Omental fat pad (tissue), 4 donors: ENCODE measurements at places on chromosomes 7 and 10. TPM values are rescaled to one million over a fixed set of nuclear protein-coding genes. Genes with fewer than 3 reads are reported as not detected.

- no peak for DNase-seq
Observed at GRCh38 chr7:100430493-100431285, 1.1 kb downstream of the MEPCE start.

- DNase-seq, result no peak
Observed at GRCh38 chr7:55026086-55026790, 7.4 kb downstream of the EGFR start.

DNA sequence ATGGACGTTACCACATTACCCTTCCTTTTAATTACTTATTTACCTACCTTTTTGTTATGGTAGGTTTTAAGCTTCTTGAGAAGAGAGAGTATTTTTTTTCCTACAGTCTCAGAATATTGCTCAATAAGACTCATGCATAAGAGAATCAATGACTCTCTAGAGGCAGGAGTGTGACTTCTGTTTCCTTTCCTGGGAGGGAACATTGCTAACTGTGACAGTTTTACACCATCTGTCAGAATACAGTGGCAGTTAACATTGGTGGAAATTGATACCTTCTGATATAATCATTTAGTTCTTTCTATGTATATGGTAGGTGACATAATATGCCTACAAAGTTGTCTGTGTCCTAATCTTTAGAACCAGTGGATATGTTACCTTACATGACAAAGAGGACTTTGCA, 348.7 kb upstream of the POT1 start:
- no peak for DNase-seq

DNA sequence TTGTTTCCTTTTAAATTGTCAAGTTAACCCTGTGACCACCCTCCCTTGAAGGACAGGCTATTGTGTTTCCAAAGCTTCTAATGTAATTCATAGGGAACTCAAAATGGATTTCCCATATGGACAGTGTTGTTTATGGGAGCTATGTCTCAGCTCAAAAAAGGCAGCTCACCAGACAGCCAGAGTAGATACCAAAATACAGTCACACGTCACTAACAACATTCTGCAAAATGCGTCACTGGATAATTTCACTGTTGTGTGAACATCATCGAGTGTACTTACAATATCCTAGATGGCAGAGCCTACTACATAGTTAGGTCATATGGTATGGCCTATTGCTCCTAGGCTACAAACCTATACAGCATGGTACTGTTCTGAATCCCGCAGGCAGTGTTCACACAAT, 97.4 kb downstream of the AVL9 start:
- no peak for DNase-seq

DNA sequence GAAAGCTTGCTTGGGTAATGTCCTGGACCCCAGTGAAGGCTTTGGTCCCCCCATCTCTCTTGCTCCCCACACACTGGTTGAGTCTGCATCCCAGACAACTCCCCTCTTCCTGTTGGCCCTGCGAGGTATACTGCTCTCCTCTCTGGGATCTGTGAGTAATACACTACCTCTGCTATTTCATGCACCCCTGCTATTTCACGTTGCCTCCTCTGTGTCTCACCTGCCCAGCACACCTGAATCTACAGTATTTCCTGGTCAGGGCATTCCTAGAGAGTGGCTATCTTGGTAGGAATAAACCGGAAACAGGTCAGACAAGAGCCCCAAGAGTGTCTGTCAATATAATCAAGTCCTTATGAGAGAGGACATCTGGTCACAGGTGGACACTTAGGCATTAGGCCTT, 114.3 kb upstream of the ODAD2 start:
- no peak for DNase-seq

GRCh38 chr10:85901599-85901998, 465.0 kb downstream of the GRID1 start:
- no peak for DNase-seq

GRCh38 chr7:36062154-36062815, 90.8 kb upstream of the EEPD1 start:
- no peak for DNase-seq

Gene C7orf57
- total RNA-seq, result not detected

Gene PDZD7
- total RNA-seq, result 0.32 TPM

Gene ACTL6B
- total RNA-seq, result not detected

Gene OPN1SW
- not detected for total RNA-seq

Gene CDC14C
- not detected for total RNA-seq

Gene INMT
- total RNA-seq, result 156 TPM
